ENCODE measurements at places on chromosomes 5 and 9.
A peak's percentile ranks its signal among the peaks of the same experiment; 100 is the strongest.

- no peak for DNase-seq
Measured at GRCh38 chr5:102731693-102732092, 23.4 kb upstream of the PAM start.

- no peak for DNase-seq
Measured at GRCh38 chr9:89815061-89815902, 210.5 kb downstream of the GADD45G start.

DNA sequence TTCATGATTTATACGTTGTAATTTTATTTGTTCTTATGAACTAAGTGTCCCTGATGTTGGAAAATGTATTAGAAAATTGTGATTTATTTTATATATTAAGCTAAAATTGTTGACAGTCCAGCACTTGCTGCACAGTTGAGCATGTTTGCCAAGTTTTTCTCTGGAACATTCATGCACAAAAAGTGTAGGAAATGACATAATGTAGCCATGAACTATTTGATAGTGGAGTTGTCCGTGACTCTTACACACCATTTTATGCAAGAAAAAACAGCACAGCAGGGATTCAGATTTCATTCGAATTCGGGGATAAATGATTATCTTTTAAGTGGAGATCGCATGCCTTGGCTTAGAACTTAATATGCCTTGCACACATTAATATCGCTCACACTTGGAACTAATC is 708.6 kb upstream of the WWC1 start:
- DNase-seq: no peak

DNA sequence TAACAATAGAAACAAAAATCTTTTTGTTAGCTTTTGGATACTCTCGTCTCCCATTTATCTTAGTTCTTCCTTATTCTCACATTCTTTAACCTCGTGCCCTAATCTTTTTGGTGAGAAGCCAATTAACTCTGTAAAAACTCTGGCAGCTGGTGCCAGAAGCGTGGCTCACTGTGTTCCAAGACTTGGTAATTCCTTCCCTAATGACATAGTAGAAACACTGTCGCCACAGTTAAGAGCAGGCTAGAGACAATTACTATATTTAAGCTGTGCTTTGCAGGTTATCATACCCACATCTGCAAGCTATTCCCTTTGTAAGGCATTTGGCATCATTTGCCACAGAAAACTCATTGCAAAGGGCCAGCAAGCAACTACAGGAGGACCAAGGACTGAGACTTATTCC is 160.9 kb upstream of the PIK3R1 start:
- no peak for DNase-seq

DNA sequence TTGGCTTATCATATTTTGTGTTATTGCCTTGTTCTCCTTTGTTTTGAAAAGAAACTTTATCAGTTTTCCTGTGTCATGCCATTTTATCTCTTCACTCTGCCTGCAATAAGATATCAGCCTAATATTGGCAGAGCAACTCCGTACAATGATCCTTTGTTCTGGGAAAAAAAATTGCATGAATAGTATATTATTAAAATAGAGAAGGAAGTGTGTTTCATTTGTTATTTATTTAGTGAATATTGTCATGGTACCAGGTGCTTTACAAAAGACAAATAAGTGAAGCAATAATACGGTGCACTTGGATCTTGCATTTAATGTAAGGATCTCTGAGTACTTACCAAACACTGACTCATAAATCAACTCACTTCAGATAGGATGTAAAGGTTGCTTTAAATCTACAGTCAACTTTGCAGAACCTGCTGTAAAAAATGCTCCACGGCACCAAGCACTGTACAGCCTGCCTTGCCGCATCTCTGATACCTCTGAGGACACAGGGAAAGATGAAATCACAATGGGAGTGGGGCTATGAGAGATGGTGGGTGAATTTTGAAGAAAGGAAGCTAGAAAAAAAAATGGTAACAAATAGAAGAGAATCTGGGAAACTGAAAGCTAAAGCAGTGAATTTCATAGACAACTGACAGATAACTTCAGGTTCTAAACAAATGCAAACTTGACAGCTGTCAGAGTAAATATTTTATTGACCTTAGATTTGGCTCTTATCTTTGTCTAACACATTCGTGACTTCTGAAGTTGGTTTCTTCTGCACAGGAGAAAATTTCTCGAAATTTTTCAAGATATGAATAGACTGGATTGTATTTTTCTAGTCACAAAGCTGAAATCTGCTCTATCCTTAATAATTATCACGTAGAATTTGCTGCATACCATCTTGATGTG is 232.1 kb downstream of the ENC1 start:
- no peak for DNase-seq

DNA sequence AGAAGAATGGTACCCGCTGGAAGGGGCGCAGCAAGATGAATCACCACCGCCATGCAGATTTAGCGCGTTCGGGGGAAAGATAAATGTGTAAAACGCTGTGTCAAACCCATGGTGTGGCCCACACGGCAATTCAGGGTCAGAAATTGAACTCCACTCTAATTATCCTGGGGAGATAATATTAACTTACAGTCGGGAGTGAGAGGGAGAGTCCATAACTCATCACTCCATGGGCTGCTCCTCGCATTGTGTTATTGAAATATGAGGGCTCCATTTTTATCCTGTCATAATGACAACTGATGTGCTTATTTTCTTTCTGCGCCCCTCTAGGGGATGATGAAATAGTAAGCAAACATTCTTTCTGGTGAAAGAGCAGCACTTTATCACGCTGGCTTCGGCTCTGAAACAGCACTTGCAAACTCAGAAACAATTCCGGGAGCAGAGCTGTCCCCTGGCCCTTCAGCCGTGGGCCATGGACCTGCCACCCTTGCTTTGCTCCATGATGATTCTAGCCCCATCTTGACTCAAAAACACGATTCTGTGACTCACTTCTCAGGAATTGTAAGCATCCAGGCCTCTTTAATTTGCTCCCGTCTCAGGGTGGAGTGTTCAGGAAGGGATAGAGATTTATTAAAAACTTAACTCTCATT is 431.6 kb downstream of the IRX1 start:
- DNase-seq: no peak

DNA sequence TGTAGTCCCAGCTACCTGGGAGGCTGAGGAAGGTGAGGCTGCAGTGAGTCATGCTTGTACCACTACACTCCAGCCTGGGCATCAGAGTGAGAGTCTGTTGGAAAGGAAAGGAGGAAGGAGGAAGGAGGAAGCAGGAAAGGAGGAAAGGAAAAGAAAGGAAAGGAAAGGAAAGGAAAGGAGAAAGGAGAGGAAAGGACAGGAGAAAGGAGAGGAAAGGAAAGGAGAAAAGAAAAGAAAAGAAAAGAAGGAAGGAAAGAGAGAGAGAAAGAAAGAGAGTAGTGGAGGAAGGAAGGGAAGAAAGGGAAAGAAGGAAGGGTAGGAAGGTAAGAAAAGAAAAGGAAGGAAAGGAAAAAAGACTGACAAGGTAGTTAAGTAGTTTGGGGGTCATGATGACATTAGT is 162.6 kb upstream of the SLC12A2 start:
- no peak for DNase-seq

DNA sequence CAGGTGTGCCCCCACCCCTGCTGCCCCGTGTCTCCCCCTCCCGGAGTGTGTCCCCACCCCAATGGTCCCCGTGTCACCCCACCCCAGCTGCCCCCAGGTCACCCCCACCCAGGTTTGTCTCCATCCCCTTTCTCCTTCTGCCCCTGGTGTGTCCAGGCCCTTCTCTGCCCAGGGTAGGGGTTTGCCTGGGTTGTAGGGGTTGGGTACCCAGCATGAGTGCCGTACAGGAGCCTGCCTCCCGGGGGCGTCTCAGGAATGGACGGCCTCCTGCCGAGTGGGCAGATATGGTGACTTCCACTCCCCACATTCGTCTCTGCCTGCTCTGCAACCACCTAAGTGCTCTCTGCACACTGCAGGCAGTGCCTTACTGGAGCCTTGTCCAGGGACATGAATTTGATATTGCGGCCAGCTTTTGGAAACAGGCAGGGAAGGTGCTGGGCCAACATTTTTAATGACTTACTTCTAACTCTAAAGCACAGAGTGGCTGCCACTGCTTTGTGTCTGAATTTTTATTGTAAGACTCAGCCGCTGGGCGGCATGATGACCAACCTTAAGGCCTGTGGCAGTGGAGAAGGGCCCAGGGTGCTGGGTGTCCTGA is 6.7 kb downstream of the LRRC14B start:
- no peak for DNase-seq

DNA sequence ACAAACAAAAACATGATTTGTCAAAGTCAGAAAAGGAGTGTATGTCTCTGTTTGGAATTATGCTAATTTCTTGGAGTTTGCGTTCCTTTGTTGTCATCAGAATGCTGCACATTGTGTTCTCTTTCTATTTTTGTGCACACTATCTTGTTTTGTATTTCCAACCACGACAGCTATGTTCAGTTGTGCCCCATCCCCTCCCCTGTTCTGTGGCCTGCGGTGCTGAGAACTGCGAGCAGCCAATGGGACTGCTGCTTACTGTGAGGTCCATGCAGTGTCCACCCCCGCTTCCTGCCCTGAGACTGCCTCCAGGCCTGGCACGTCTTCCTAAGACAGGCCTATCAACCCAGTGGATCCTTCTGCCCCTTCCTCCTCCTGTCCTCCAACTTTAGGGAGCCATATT is 76.8 kb downstream of the PALM2AKAP2 start:
- DNase-seq: no peak

DNA sequence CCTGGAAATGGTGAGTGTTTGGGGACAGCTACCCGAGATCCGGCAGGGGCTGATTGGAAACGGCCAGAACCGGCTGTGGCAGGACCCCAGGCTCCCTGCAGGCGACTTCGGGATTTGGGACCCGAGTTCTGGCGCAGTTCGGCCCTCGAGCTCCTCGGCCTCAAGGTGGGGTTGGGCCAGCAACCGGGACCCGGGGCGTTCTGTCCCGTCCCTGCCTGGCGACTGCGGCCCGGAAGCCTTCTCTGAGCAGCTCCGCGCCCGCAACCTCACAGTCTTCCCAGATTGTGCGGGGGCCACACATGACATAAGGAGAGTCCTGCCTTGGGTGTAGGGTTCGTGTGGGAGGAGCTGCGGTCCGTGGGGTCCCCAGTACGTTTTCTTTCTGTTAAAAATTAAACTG is 23.2 kb upstream of the NEURL1B start:
- DNase-seq: no peak

GRCh38 chr5:83608122-83608521 is 112.5 kb downstream of the HAPLN1 start:
- DNase-seq: no peak

DNA sequence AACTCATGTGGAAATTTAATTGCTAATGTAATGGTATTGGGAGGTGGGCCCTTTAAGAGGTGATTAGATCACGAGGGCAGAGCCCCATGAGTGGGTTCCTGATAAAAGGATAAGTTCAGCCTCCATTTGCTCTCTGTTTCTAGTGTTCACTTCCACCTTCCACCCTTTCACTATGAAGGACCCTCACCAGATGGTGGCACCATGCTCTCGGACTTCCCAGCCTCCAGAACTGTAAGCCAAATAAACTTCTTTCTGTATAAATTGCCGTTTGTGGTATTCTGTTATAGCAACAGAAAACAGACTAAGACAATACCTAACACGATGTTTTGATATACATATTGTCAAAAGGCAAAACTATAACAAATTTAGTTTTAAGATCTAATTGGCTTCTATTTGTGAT is 166.2 kb downstream of the DEPDC1B start:
- DNase-seq: no peak

- DNase-seq: no peak
Measured at GRCh38 chr9:91395553-91396471, 27.8 kb downstream of the NFIL3 start.

GRCh38 chr9:128635266-128636023 is 21.2 kb downstream of the DYNC2I2 start:
- no peak for DNase-seq

DNA sequence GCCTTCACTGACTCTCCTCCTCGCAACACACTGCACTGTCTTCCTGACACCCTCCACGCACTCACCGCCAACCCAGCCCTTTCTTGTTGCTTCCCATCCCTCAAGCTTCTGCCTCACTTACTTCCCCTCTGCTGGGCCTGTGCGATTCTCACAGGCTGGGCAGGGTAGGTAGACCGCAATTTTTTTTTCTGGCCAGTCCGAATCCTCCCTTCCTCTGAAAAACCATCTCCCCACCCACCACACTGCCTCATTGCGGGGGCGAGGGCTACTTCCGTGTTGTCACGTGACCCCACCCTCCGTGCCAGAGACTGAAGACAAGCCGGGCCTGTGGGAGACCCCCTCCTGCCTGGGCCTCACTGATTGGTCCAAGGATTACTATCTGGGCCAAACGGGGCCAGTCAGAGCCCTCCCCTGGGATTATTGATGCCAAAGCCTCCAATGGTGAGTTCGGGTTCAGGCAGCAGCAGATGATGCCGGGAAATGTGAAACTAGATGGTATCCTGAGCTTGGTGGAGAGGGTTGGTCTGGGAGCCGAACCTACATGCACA is 73.1 kb downstream of the STK10 start:
- DNase-seq: peak; percentile 65

DNA sequence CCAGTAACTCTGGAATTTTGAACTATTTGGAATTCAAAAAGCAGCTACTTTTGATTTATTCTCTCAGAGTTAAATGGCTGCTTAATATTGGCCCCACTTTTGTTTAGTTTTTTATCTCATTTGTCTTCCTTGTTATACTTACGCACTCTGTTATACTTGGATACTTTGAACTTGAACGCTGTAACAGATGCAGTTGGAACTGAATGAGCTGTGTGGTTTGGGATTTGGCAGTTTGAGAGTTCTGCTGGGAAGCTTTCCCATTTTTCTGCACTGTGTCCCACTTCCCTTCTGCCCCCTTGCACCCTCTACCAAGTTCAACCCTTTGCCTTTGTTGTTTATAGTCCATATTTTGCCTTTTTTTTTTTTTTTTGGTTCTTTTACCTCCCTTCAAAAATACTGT is 3.8 kb downstream of the RHOBTB3 start:
- DNase-seq: no peak

GRCh38 chr9:70105147-70105546 is 61.5 kb downstream of the MAMDC2 start:
- DNase-seq: no peak

DNA sequence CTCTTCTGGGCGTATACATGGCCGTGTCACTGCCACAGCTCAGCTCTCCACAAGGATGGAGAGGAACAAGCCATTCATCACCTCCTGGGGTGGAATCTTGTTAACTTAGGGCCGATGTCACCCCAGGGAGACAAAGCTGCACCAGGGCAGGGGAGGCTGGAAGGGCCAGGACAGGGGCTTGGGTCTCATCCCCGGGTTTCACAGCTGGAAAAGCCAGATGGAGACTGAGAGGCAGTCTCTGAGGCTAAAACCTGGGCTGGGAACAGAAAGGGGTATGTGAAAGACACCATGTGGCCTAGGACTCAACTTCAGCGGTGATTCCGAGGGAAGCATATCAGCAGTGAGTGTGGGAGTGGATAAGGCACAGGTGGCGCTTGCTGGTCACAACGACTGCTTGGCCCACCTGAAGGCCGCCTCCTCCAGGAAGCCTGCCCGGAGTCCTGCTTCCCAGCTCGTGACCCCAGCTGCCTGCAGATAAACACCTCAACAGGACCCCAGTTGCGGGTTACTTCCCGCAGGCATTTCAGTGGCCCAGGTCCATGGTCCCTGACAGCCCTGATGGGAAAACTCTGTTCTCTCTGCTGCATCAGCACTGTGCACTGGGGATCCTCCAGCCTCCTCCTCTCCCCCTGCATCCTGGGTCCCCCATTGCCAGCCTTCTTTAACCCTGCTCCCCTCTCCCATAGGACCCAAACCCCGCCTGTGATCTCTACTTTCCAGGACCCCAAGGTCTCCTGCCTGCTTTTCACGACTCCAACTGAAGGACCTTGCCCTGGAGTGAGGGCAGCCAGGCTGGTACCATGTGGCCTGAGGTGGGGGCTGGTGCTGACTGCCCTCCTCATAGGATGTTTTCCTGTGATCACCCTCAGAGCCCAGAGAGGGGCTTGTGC is 51.7 kb upstream of the FCN1 start:
- no peak for DNase-seq

All from stimulated activated CD4-positive, alpha-beta T cell treated with anti-CD3 and anti-CD28 coated beads, TNF-alpha, amount 100 ng/mL, for 24 hours (primary cell).